ENCODE measurements at places on chromosomes 1 and 21. TPM values are rescaled to one million over a fixed set of nuclear protein-coding genes. Genes with fewer than 3 reads are reported as not detected.

DNA sequence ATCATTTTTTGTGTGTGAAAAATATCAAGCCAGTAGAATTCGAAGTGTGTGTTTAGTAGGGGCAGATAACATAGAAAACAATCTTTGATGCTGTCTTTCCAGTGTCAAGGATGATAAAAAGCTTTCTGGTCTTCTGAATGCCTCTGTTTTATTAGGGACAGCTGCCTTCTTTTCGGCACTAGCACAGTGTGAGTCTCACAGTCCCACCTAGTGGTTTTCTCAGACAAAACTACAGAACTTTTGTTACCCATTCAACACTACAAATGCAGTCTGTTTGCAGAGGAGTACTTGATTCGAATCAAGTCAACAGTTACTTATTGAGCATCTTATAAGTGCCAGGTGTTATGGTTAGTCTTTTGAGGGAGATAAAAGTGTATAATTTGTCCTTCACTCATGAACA, 30.6 kb upstream of the MCOLN3 start:
- DNase-seq = no peak

- no peak for DNase-seq
Measured at GRCh38 chr1:179144626-179145025, 62.8 kb downstream of the TOR3A start.

- no peak for DNase-seq
Measured at GRCh38 chr21:17197996-17198395, 314.8 kb upstream of the CXADR start.

DNA sequence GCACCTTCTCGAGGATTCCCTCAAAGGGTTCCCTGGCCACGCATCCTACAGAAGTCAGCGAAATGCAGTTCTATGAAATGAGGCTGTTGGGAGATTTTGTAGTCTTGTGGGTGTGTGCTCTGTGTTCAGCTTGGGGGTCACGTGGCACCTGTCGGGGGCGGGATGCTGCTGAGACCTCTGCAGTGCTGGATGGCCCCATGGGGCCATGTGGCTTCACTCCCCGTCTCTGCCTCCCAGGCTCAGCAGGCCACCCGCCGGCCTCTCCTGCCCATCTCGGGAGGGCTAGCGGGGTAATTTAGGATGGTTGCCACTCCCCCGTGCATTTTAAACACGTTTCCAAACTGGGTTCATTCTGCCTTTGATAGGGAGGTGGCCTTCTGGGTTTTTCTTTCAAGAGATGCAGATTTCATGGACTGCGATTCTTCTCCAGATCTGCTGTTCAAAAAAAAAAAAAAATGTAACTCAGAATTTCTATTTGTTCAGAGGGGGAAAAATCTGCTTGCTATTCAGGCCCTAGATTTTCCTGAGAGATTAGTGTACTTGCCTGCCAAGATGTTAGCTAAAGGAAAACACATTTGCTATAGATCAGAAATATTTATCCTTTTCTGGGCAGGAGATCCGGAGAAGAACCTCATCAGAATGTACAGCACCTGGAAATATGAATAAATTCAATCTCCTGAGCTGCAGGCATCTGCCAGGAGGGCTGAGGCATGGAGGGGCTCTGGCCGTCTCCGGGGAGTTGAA, 277.2 kb upstream of the VAMP3 start:
- no peak for DNase-seq

DNA sequence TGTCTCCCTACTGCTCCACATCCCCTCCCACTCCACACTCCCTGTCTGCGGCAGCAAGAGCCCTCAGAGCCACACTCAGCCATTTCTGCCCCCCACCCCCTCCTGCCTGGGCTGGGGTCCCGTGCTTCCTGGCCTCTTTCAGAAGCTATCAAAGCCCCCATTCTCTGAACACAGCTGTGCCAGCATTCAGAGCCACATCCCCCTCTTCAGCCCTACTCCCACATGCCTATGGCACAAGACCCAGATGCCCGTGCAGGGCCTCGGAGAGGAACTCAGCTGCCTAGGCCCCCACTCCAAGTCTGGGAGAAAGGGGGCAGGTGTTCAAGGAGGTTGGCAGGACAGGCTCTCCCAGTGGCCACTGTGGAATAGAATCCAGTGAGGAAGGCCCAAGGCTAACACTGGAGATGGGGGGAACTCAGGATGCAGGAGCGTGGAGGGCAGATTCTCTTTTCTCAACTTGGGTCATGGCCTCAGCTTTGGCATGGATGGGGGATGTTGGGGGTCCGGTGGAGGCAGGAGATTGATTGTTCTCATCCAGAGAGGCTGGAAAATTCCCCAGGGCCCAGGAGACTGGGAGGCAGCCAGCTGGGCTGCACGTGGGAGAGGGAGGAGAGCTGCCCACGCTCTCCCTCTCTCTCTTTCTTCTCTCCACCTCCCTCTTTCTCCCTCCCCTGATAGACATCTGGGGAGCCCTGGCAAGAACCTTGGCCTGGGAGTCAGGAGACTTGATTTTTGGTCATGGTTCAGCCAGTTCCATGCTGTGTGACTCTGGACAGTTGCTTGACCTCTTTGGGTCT, 3.5 kb upstream of the BCAN start:
- DNase-seq = no peak

DNA sequence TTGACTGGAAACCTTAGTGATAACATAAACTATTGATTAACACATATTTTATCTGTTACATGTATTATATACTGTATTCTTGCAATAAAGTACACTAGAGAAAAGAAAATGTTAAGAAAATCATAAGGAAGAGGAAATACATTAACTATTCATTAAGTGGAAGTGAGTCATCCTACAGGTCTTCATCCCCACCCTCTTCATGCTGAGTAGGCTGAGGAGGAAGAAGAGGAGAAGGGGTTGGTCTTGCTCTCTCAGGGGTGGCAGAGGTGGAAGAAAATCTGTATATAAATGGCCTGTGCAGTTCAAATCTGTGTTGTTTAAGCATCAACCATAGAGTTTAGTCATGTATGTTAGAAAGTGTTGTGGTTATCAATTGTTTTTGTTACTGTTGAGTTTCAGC, 66.1 kb upstream of the CHODL start:
- DNase-seq = no peak

- no peak for DNase-seq
Measured at GRCh38 chr1:48285525-48285924, 63.0 kb downstream of the SLC5A9 start.

GRCh38 chr1:64417803-64418202, 52.1 kb upstream of the CACHD1 start:
- DNase-seq = no peak

- no peak for DNase-seq
Measured at GRCh38 chr1:38941527-38942019, at the start of gene RHBDL2. Gene RHBDL2, minus strand, starts transcription at chr1:38941830. Its CDS starts 22,618 bp downstream, at chr1:38919212.

DNA sequence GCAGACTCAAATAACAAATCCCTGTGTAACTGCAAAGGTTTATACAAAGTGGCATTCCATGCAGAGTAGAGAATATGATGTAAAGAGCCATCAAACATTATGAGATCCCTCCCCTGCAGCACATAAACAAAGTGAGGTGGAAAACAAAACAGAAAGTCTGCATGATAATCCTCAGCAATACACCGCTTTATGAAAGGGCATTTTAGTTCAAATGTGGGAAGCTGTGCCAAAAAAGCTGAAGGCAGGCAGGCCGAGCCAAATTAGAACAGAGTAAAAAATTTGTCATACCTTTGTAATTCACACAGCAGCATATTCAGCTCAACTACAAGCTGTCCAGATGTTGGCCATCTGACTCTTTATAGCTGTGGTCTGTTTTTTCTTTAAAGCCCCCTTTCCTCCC, 113.5 kb downstream of the LHX9 start:
- no peak for DNase-seq

DNA sequence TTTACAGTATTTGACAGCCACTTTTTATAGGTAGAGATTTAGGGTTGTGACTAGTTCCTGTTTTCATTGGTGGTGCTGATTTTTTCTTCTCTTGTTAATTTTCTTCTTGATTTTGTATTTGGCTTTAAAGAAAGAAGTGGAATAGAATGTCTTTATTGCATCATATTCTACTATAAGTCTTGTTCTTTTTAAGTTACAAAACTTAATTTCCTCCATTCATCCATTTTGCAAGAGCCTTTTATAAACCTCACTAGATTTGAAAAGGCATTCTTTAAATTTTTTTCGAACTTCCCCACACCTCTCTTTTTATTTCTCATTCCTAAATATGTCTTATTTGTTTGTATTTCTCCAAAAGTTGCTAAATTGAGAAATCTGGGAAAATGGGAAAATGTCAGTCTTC, 1368.6 kb upstream of the ADGRL4 start:
- DNase-seq = no peak

DNA sequence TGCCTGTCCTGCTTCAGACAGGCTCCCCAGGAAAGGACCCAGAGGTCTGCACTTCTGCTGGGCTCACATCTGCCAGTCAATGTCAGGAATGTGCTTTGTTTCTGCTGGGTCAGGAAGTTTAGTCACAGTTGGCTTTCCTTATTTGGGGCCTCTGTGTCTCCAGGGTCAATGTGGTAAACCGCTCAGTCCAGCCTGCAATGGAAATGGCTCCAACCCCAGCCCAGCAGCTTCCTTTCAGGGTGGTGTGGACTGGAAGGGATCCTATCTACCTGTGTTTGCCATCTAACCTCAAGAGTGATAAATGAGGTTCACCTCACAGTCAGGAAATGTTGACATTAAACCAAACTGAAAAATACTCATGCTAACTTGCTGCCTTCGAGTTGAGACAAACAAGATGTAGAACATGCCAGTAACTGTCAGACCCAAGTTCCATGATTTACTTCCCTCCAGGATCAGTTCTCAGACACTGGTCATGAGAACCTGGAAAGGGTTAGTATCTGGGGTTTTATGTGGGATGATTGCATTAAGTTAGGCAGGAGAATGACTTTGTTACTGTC, 20.3 kb downstream of the ENO1 start:
- DNase-seq = no peak

DNA sequence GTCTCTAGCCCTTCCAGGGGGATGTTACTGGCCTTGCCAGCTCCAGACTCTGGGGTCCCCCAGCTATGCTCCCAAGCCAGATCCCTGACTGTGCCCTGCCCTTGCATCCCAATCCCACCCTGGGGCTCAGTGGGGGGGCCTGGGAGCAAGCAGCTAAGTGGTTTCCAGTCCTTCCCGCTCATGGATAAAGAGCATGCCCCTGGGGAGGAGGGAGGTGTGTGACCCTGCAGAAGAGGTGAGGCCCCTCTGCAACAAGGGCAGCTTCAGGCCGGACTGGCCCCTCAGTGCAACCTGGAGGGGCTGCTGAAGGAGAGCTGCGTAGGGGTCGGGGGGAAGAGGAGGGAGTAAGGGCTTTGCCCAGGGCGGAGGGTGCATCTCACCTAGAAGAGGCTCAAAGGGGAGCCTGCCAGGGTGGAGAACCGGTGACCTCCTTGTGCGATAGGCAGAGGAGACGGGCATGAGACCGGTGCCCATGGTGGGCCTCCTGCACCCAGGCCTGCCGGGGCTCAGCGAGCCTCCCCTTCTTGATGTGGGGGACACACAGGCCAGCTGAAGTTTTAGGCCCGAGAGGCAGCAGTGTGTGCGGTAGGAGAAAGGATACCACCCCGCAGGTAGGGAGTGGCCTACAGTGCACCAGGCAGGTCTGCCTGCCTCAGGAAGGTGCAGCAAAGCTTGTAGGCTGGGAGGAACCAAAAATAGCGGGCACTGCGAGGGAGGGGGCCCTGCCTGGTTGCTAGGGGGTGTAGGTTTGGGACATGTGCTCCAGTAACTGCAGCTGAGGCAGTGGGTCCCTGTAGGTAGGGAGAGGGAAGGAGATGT, 3.1 kb downstream of the OBSCN start:
- no peak for DNase-seq

- no peak for DNase-seq
Measured at GRCh38 chr1:148353461-148354283, 129.4 kb downstream of the PPIAL4G start.

DNA sequence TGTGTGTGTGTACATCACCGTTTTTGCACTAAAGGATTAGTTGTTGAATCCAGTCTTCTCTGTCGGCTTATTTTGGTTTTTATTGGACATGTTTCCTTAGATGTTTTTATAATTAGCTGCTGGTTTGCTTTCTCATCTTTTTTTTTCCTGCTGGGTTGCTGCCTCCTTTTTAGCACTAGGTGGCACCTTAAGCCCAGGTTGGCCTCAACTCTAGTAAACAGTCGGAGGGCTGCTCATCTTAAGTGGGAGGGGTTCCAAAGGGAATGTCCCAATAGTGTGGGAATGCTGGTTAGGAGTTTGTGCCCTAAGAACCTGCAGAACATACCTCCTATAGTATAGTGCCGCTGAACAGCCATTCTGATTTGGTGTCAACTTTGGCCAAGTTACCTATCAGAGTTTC, 570.1 kb upstream of the CXADR start:
- no peak for DNase-seq

DNA sequence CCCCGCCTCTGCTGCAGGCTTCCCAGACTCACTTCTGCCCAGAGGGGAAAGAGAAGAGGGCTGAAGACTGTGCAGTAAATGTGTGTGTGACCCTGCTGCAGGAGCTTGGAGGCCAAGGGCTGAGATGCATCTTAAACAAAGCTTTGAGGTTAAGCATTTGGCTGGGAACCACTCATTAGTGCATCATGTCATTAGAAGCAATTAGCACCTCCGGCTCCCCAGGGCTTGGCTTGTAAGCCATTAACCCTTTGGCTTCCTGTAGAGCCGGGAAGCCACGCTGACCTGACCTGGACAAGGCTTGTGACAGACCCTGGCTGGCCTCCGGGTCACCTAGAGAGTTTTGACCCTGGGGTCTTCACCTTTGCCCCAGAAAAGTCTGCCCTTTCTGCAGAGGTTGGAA, 77.0 kb downstream of the CSMD2 start:
- DNase-seq = no peak

Gene HSPB7
- 4.9 TPM for polyA plus RNA-seq

Gene TEX35
- not detected for polyA plus RNA-seq

Gene GJC2
- polyA plus RNA-seq = 0.59 TPM

Gene DCDC2B
- polyA plus RNA-seq = 2.1 TPM

Gene ITLN2
- not detected for polyA plus RNA-seq

Gene CYP4A11
- polyA plus RNA-seq = 74.9 TPM

Gene SEMA4A
- polyA plus RNA-seq = 21.3 TPM
